ENCODE measurements at places on chromosomes 11 and 22.
A peak's percentile ranks its signal among the peaks of the same experiment; 100 is the strongest.

DNA sequence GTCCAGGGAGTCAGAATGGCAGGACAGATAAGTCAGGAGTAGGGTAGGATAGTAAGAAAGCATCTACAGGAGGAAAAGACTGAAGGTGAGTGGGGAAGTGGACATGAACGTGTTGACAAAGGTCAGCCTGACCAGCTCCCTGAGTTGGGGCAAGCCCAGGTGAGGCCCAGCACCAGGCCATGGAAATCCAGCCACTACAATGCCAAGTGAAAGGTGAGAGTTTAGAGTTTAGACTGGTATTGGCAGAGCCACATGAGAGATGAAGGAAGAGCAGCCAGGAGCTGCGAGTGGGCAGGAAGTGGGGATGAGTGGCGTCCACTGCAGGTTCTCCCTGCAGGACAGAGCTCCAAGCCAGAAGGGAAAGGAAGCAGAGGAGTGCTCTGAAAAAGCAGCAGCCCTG lies 16.5 kb upstream of the SMCO4 start:
- DNase-seq, result no peak

GRCh38 chr11:79783833-79784232 lies 343.0 kb upstream of the TENM4 start:
- DNase-seq, result no peak

- no peak for DNase-seq
Observed at GRCh38 chr11:65008873-65009272, 5.1 kb upstream of the ARL2 start.

DNA sequence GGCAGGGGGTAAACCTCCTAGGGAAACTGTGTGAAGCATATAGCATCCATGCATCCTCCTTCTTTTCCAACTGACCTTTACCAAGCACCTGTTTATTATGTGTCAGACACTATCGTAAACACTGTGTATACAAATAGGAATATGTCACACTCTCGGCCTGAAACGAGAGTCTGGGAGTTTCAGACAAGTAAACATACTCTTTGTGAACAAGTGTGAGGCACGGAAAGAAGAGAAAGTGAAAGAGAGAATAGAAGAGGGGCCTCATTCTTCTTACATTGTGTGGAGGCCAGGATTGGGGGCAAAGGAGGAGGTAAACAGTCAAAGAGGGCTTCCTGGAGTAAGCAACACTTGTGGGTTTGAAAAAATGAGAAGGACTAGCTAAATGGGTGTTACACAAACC lies 16.4 kb downstream of the CSNK2A3 start:
- no peak for DNase-seq

DNA sequence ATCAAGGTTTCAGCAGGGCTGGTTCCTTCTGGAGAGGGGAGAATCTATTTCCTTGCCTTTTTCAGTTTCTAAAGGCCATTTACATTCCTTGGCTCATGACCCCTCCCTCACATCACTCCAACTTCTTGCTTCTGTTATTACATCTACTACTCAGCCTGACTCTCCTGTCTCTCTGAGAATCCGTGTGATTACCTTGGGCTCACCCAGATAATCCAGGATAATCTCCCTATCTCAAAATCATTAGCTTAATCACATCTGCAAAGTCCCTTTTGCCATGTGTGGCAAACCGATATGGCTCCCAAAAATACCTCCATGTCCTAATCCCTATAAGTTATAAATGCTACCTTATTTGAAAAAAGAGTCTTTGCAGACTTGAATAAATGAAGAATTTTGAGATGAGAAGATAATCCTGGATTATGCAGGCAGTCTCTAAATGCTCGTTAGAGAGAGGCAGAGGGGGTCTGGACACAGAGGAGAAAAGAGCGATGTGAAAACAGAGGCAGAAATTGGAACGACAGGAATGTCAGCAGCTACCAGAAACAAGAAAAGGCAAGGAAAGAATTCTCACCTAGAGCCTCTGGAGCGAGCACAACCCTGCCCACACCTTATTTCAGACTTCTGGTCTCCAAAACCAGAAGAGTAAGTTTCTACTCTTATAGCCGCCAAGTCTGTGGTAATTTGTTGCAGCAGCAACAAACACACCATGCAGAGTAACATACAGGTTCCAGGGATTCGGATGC lies 23.6 kb upstream of the ARHGAP32 start:
- no peak for DNase-seq

DNA sequence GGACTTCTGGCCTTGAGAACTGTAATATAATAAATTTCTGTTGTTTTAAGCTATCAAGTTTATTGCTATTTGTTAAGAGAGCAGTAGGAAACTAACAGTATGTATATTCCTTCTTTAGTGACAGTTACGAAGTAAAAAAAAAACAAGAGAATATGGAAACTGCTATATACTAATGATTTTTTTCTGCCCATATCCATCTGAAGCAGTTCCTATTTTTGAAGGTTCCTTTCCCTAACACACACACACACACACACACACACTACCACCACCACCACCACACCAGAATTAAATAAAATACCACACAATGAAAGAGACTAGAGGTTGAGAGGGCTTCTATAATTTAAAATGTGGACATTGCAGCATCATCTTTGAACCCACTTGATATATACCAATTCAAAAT lies 44.4 kb upstream of the CARD18 start:
- DNase-seq, result no peak

DNA sequence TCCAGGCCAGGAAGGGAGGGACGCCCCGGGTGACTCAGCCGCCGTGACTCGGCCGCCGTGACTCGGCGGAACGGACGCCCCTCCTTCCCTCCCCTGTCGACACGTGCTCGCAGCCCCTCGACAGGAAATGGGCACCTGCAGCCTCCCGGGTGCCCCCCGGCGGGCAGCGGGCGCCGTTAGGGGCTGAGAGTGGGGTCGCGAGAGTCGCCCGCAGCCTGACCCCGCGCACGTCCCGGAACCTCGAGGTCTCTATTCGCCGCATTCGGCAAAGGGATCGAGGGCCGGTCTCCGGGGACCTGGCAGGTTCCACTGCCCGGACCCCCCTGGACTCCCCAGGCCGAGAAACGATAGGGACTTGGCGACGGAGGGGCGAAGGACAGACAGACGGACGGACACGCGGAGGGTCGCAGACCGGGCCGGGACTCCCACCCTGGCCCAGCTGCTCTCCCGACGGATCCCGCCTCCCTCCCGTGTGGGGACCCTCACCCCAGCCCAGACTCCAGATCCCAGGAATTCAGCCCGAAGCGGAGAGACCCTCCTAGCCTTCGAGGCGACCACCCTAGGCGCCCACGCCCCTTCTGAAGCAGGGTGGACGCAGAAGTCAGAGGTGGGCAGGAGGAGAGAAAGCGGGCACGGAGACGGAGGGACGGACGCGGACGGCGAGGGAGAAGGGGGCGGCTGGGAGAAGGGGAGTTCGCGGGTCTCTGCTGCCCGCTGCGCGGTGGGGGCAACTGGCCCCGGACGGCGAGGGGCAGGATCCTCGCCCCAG lies 648 bp downstream of the FOSL1 start:
- no peak for DNase-seq

GRCh38 chr11:45176996-45177395 lies 30.6 kb downstream of the PRDM11 start:
- no peak for DNase-seq

DNA sequence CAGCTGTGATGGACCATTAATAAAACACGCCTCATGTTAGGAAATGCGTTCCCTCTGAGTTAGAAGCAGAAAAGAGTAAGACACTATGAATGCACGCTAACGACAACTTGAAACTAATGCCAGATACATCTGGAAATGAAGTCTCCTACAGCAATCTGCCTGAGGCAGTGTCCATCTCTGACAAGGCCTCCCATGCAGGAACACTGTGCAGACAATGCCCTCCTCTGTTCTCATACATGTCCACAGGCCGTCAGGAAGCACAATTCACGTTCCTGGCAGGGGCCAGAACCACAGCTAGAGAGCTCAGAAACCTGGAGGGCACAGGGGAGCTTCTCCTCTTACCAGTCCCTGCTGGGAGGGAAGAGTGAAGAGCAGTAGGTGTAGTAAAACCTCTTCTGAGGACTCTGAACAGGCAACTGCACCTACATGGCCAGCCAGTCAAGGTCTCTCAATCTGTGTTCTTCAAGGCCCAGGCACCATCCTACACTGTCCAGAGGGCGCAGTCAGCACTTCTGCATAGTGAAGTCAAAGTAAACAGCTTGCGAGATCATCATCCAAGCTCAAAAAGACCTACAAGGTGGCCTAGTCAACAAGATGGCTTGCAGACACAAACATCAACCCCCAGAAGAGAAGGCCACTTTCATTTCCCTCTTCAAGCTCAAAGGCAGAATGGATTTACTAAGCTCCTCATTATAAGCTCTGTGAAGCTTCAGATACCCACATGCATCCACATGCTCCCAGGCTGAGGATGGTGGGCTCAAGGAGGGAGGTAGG lies 41.5 kb upstream of the CYP2D6 start:
- no peak for DNase-seq

GRCh38 chr11:31921081-31921480 lies 110.0 kb upstream of the PAX6 start:
- DNase-seq, result no peak

DNA sequence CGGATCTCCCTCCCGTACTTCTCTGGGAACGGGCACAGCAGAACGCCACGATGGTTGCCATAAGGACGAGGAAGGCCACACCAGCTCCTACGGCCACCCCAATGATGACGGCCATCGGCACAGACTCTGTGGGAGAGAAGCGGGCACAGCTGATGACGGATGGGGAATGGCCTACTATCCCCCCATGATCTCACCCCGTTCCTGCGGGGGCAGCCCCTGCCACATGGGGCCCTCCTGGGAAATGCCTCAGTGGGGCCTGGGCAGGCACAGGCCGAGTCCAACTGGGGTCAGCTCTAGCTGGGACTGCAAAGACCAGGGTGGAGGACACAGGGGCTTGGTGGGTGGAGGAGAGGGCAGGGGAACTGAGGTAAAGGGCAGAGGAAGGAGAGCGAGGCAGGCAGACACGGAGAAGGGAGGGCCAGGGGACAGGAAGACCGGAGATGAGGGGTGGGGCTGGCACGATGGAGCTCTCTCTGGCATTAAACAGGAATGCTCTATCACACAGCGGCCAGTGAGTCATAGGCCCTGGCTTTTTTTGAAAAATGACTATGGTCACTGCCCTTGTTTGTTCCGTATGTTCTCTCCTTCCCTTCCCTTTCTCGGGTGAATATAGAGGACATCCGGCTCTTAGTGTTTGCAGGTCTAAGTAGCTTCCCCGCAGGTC lies 76.0 kb downstream of the ST3GAL4 start:
- no peak for DNase-seq

- no peak for DNase-seq
Observed at GRCh38 chr22:39518996-39519680, 1.2 kb upstream of the ATF4 start.

DNA sequence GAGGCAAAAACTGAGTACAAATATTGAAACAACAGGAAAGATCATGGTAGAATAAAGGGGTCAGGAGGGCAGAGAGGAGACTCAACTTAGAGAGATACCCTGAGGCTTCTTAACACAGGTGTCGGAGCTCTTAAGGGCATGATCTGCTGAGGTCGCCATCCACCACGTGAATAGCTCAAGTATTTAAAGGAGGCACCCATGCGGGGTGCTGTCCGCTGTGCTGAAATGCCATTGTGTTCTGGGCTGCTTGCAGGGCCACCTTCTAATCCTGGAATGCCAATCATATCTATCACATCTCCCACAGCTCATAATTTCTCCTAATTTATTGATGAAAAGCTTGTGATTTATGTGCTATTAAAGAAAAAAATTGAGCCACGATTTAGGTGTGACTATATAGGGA lies 90.2 kb downstream of the SEZ6L start:
- DNase-seq, result peak; percentile 2

- DNase-seq, result no peak
Observed at GRCh38 chr11:72229336-72229924, 4.9 kb downstream of the INPPL1 start.

DNA sequence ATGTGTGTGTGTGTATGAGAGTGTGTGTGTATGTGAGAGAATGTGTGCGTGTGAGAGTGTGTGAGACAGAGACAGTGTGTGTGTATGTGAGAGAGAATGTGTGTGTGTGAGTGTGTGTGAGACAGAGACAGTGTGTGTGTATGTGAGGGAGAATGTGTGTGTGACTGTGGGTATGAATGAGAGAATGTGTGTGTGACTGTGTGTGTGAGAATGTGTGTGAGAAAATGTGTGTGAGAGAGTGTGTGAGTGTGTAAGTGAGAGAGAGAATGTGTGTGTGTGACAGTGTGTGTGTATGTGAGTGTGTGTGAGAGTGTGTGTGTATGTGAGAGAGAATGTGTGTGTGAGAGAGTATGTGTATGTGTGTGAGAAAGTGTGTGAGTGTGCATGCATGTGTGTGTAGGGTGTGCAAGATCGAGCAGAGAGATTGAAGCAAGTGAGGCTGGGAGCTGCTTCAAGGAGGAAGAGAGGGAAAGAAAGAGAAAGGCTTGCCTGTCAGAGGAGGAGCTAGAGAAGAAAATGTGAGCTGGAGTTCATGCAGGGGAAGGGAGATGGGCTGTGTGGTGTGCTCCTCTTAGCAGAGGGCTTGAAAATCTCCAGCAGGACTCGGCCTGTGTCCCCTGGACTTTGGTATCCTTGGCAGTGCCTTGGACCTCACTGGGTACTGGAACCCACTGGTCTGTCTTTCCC lies 27.7 kb upstream of the TP53I11 start:
- DNase-seq, result no peak

DNA sequence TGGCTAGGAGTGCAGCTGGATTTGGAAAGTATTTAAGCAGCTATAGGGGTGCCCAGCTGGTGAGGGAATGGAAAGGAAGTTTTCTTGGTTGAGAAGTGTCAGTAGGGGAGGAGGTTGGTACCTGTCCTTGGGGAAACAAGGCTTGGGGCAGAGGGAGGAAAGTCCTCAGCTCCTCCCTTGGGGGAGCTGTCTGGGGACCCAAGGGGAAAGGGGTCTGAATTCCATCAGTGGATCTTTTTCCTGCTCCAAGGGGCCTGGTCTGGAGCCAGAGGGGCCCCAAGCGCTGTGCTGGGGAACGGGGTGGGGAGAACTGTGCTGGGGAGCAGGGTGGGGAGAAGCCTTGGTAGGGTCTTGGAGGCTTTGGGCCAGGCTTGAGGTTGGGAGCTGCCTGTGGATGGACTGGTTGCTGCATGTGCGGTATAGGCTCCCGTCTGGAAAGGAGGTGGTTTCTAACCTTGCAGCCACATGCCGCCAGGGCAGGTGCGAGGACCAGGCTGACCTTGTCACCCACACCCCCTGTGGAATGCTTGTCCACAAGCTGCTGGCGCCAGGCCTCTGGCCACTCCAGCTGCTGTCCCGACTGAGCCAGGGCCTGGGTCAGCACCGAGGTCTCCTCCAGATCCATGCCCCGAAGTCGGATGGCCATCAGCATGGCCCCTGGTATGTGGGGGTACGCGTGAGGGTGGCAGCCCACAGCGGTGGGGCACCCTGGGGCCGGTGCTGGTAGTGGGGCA lies 963 bp downstream of the TYMP start:
- no peak for DNase-seq

DNA sequence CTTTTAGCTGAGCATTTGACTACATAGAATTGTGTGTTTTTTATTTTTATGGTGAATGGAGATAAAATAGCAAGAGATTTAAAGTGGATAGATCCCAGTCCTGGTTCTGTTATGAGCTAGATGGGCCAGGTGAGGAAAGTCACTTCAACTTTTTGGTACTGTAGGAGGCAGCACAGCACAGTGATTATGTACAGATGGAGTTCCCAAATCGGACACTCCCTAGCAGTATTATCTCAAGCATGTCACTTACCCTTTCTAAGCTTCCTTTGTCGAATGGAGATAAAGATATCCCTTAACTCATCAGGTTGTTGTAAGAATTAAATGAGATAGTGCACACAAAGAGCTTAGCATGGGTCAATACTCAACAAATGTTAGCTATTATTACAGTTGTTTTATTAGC lies 5.3 kb downstream of the EXPH5 start:
- DNase-seq, result no peak

GRCh38 chr11:97419729-97420128 lies 1029.9 kb downstream of the JRKL start:
- no peak for DNase-seq

- DNase-seq, result peak; percentile 97
Observed at GRCh38 chr11:45857961-45858474, 10.7 kb downstream of the CRY2 start.

Data from fibroblast of the conjunctiva (primary cell).